CD14-positive monocyte (primary cell): ENCODE measurements at places on chromosomes 7 and 10.

GRCh38 chr10:73506491-73506890 is 10.7 kb upstream of the PPP3CB start:
- DNase-seq: no peak

DNA sequence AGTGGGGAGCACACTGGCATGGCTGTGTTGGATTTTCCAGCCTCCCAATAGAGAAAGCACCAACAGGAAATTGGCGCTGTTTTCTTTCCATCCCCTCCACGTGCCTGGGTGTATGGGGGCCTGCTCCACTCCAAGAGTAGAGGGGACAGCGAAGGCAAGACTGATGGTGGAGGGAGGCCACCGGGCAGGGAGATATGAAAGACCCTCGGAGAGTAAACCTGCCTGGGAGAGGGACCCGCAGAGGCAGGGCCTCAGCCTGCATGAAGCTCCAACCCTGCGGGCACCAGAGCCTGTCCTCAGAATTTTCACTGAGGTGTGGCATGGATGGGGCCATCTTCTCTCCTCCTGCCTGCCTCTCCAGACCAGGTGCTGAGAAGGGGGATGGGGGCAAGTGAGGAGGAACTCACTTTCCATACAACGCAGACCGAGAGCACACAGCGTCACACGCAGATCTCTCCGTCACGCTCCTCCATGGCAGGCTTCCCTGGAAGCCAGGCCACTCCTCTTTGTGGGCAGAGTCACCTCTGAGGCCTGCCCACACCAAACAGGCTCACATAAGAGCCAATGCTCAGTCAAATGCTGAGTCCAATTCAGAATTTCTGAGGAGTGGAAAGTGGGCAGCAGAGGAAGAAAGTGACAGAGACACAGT is 18.8 kb downstream of the ANXA11 start:
- no peak for DNase-seq

DNA sequence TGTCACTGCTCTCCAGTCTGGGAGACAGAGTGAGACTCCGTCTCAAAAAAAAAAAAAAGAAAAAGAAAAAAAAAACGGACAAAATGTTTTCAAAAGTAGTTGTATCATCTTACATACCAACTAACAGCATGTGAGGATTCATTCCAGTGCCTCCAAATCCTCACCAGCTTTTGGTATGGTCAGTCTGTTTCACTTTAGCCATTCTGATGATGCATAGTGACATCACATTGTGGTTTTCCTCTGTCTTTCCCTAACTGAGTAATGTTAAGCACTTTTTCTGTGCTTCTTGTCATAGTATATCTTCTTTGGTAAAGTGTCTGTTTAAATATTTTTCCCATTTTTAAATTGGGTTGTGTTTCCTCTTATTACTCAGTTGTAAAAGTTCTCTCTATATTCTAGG is 251.4 kb upstream of the CTBP2 start:
- no peak for DNase-seq

GRCh38 chr7:74373536-74373935 is 80.2 kb upstream of the GTF2IRD1 start:
- DNase-seq: no peak

GRCh38 chr7:91411060-91411459 is 146.8 kb downstream of the FZD1 start:
- DNase-seq: no peak

GRCh38 chr7:101169110-101169837 is 3.9 kb upstream of the VGF start:
- no peak for DNase-seq

DNA sequence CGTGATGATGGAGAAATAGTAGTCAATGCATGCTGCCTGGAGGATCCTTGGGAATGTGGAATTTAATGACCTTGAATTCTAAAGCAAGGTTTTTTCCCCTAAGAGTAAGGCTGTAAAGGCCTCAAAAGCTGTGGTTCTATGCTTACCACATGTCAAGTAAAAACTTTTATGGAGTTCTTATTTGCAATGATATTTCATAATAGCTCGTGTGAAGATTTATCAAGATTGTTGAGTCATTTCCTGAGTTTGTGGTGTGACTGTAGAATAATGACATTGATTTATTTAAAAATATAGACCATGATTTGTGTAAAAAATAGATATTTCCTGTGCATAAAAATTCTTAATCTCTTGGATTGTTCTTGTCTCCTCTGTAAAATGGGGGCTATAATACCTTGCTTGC is 67.5 kb upstream of the SORCS1 start:
- DNase-seq: no peak

GRCh38 chr7:98248156-98248555 is 3.9 kb downstream of the TECPR1 start:
- DNase-seq: no peak

- no peak for DNase-seq
Measured at GRCh38 chr7:116569737-116570136, 44.9 kb downstream of the CAV1 start.

GRCh38 chr10:119198438-119198837 is 8.9 kb upstream of the GRK5 start:
- DNase-seq: peak; percentile 18

- DNase-seq: no peak
Measured at GRCh38 chr10:29622382-29622922, 12.3 kb downstream of the SVIL start.

GRCh38 chr10:101067356-101068083 is 5.7 kb downstream of the KAZALD1 start:
- peak; percentile 85 for DNase-seq

DNA sequence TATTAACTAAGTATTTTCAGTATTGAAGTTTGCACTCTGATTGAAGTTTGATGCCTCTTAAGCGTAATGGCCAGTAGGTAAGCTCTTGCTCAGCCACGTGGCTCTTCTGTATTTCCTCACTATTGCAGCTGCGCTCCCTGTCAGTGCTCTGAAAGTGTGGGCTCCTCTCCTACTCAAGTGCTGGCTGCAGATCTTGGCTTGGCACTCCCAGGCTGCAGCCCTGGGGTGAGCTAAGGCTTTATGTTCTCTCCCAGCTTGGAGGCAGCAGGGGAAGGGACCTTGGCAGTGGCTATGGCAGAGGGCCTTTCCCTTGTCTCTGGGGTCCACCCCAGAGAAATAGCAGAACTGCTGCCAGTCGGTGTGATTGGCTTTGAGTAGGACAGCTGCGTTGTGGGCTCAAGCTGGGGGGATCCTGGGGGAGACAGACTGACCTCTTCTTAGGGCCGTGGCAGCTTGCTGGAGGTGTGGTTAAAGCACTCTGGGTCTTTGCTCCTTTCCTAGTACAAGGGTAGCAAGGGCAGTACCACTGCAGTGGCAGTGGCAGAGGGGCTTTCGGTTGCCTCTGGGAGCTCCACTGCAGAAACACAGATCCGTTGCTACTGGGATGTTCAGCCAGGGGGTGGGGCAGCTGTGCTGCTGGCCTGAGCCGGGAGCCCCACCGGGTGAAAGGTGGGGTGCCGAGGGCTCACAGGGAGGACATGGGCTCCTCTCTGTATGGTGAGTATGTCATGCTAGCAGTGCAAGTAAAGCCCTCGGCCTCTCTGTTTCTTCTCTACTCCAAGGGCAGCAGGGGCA is 100.5 kb downstream of the GLCCI1 start:
- no peak for DNase-seq

GRCh38 chr7:79096361-79096805 is 357.1 kb downstream of the MAGI2 start:
- no peak for DNase-seq

DNA sequence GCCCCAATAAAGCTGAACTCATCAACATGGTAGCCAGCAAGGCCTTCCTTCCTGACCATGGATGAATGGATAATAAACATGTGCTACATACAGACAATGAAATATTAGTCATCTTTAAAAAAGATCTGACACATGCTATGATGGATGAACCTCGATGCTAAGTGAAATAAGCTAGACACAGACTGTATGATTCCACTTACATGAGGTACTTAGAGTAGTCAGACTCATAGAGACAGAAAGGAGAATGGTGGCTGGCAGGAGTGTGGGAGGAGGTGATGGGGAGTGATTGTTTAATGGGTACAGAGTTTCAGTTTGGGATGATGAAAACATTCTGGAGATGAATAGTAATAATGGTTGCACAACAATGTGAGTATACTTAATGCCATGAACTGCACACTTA is 114.1 kb upstream of the SORCS3 start:
- no peak for DNase-seq

DNA sequence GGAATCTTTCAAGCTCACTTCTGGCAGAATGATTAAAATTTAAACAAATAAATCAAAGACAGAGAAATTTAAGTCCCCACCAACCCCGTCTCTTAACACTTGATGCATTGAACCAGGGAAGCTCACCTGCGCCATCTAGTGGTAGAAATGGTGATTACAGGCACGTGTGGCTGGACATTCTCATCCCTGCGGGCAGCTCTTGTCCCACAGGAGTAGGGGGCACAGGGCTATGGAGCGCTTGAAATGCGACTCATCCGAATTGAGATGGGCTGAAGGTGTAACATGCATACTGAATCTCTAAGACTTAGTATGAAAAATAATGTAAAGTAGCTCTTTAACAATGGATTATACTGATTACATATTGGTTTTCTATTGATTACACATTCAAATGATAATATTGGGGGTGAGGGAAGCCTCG is 24.8 kb upstream of the SLIT1 start:
- DNase-seq: peak; percentile 65

DNA sequence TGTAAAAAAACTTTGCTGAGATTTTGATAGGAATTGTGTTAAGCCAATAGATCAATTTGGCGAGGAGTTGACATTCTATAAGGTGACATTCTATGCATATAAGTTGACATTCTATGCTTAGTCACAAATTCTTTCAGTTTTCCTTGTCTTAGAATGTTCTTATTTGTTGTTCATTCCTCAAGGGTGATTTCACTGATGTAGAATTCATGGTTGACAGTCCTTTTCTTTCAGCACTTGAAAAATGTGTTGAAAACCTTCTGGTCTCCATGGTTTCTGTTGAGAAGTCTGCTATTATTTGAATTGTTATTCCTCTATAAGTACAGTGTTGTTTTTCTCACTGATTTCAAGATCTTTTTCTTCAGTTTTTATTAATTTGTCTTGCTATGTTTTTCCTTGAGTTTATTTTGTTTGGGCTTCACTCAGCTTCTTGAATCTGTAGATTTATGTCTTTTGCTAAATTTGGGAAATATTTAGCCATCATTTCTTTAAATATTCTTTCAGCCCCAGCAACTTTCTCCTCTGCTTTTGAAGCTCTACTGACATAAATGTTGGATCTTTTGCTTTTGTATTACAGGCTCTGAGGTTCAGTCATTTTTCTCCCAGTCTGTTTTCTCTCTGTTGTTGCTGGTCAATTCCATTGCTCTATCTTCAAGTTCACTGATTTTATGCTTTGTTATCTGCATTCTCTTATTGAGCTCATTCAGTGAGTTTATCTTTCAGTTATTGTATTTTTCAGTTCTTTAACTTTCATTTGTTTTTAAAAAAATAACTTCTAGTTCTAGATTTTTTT is 154.9 kb downstream of the SDK1 start:
- DNase-seq: no peak

DNA sequence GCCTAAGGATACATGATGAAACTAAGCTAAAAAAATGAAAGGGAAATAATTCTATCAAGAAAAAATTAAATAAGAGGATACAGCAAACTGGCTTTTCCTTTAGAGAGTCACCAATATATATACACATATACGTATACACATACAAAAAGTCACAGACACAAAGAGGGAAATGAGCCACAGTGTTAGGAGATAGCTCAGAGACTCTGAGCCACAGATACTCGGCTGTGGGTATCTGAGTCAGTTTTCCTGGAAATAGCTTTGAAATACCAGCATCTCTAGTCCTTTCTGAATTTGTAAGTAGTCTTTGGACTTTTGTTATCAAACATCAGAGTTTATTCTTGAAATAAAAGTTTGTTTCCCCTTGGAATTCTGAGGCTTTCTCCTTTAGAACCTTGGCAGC is 111.8 kb downstream of the TBXAS1 start:
- DNase-seq: no peak

GRCh38 chr7:102413091-102413490 is 16.9 kb downstream of the PRKRIP1 start:
- DNase-seq: no peak

GRCh38 chr10:78305311-78305710 is 271.6 kb downstream of the RPS24 start:
- no peak for DNase-seq

- no peak for DNase-seq
Measured at GRCh38 chr7:37570145-37570544, 113.4 kb upstream of the GPR141 start.

DNA sequence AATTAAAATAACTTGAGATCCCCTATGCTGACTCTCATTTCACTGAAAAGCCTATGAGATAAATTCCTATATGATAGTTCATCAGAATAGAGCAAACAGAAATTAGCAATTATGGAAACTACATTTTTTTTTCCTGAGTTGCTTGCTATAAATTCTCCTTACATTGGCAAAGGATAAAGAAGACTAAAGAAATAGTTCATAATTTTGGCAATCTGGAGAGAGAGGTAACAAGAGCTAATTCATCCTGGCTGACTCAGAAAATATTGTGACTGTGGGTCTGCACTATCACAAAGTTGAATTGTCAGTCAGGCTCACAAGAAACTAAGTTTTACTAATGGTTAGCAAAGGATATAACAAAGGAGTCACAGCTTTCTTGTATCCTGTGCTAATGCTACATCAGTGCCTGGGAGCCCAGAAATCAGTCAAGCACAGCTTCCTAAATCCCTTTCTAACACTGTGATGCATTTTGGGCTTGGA is 483.0 kb downstream of the MAGI2 start:
- DNase-seq: no peak

DNA sequence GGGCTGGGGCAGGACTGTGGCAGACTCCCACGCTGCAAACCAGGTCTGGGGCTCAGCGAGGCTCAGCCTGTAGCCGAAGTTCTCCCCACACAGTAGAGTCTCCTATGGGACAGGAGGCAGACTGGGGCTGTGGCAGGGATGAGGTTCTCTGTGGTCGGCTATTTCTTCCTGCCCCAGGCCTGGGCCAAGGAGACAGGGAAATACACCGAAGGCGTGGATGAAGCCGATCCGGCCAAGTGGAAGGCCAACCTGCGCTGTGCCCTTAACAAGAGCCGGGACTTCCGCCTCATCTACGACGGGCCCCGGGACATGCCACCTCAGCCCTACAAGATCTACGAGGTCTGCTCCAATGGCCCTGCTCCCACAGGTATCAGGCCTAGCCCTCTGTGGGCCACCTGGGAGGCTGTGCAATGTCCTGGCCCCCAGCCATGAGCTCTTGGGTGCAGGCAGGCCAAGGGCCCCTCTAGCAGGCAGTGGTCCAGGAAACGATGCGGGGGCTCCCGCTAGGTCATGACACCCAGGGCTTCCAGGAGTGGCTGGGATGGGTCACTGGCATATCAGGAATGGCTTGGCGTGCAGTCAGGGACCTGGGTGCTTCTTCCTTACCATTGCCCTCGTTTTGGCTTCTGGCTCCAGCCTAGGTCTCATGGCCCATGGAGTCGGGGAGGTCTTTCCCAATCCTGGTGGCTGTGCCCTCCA is 8.1 kb downstream of the IRF5 start:
- no peak for DNase-seq

GRCh38 chr7:5620459-5620881 is 161.0 kb downstream of the RNF216 start:
- no peak for DNase-seq

GRCh38 chr7:20438694-20439376 is 108.1 kb downstream of the ITGB8 start:
- peak; percentile 80 for DNase-seq
